ENCODE measurements at places on chromosomes 2 and 18. TPM values are rescaled to one million over a fixed set of nuclear protein-coding genes. Genes with fewer than 3 reads are reported as not detected.

GRCh38 chr18:36075862-36076587, 8.7 kb upstream of the RPRD1A start:
- no peak for DNase-seq
- no peaks in the 10 kb centered on the region for H3K27me3 ChIP-seq
- no peaks in the 10 kb centered on the region for H3K36me3 ChIP-seq
- H3K4me3 ChIP-seq: no peak overlapping the region

The GPN1 gene
- 20.0 TPM for total RNA-seq

The BMP10 gene
- not detected for total RNA-seq

The UBR3 gene
- total RNA-seq: 63.4 TPM

GRCh38 chr18:48632676-48633257, 93.9 kb downstream of the CTIF start:
- H3K4me1 ChIP-seq: peaks cover 1% of the 10 kb centered on the region
- DNase-seq: no peak
- H3K27me3 ChIP-seq: no peaks in the 10 kb centered on the region
- H3K36me3 ChIP-seq: no peaks in the 10 kb centered on the region

Data from ovary (tissue), 10 donors.